Effector CD4-positive, alpha-beta T cell (primary cell): ENCODE measurements at places on chromosomes 4 and X.

- DNase-seq, result no peak
Measured at GRCh38 chr4:57220172-57220571, 110.0 kb upstream of the IGFBP7 start.

GRCh38 chrX:39149761-39150160, 348.5 kb downstream of the MID1IP1 start:
- peak; percentile 41 for DNase-seq

DNA sequence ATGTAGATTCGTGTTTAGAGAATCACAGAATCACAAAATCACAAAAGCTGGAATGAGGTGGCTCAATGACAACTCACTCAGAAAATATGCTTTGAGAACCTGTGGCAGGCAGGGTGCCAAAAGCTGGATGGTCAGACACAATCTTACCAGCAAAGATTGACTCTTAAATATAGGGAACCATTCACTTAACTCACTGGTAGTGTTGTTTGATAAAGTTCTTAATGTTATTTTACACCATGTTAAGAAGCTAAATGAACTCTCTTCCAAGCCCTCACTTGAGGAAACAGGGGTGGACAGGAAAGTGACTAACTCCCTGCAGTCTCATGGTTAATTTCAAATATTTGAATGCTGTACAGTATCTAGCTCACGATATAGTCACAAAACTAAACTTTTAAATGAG, 5.7 kb upstream of the SCOC start:
- DNase-seq, result no peak

GRCh38 chrX:108199691-108200090, 108.1 kb downstream of the ATG4A start:
- DNase-seq, result no peak

- no peak for DNase-seq
Measured at GRCh38 chrX:68186552-68187262, 246.6 kb downstream of the OPHN1 start.

DNA sequence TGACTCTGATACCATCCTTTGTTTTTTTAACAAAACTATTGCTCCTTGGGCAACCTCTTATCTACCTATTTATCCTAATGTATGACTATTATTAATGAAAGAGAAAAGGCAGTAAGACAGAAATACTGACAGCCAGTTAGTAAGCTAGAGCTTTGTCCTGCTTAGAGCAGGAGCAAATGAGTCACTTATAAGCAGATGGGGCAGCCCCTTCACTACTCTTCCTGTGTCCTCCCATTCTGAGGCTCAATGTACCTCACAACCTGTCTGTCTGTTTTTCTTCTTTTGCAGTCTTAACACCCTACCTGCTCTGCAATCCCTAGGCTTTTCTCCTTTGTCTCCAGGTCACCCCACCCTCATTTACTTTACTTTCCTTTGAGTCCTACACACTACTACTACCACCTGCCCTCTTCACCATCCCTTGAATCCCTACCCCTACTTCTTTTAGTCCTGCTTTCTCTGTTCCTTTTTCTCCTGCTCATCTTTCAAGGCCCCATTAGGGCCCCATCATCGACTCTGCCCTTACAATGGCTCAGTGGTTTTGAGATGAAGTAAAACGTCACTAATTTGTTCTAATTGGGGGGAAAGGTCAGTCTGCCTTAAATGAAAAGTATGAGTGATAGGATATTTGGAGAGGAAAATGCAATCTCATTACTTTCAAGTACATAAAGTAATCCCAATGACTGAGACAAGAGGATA, 294.3 kb downstream of the GUCY2F start:
- DNase-seq, result no peak

GRCh38 chrX:84047339-84047738, 140.7 kb downstream of the RPS6KA6 start:
- no peak for DNase-seq

- no peak for DNase-seq
Measured at GRCh38 chr4:53991821-53992220, 72.6 kb downstream of the CHIC2 start.

GRCh38 chr4:173534434-173534833, 4.4 kb upstream of the HAND2 start:
- DNase-seq, result no peak

- DNase-seq, result no peak
Measured at GRCh38 chr4:127055357-127055756, 577.4 kb upstream of the INTU start.

GRCh38 chr4:10303291-10303690, 153.9 kb downstream of the ZNF518B start:
- no peak for DNase-seq

DNA sequence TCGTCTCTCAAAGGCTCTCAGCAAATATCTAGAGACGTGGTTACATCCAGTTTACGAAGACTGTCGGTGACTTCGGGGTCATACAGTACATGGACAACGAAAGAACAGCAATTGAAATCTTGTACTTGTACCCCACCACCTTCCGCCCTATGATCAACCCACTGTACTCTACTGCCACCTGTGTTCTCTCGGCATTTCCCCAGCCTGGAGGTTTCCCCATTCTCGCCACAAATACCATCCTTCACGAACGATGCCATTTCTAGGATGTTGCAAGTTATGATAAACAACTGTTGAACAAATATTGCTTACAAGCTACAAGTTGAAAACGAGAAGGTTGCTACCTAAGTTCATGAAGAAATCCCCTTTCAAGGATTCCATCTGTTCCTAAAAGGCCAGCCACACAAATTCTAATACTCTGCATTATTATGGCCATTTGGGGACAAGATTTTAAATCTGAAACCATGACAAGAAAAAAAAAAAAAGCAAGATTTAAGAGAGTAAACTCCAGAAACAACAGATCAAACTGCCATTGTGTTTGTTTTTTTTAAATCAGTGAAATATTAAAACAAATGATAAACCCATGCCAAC, 1.6 kb downstream of the APBB2 start:
- DNase-seq, result no peak

- no peak for DNase-seq
Measured at GRCh38 chr4:10085386-10085785, 31.2 kb downstream of the WDR1 start.

GRCh38 chr4:80104927-80105326, 31.9 kb upstream of the ANTXR2 start:
- no peak for DNase-seq

- no peak for DNase-seq
Measured at GRCh38 chr4:113106108-113106507, 56.7 kb downstream of the ANK2 start.

DNA sequence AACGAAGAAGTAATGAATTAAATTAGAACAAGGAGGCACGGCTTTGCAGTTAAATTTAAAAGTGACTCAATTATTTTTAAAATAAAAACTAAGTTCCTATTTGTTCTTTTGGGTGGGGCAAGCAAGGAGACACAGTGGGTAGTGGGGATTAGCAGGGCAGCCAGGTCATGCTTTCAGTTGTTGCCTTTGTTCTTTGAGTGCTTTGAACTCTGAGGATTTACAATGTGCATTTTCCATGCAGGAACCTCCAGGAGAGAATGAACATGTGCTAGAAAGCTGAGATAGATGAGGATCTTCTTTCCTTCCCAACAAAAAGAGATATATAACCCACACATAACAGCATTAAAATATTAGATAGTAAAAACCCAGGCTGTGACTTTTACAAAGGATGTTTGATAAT, 420.4 kb upstream of the CTSO start:
- DNase-seq, result no peak

GRCh38 chr4:27152703-27153102, 292.1 kb downstream of the STIM2 start:
- no peak for DNase-seq

DNA sequence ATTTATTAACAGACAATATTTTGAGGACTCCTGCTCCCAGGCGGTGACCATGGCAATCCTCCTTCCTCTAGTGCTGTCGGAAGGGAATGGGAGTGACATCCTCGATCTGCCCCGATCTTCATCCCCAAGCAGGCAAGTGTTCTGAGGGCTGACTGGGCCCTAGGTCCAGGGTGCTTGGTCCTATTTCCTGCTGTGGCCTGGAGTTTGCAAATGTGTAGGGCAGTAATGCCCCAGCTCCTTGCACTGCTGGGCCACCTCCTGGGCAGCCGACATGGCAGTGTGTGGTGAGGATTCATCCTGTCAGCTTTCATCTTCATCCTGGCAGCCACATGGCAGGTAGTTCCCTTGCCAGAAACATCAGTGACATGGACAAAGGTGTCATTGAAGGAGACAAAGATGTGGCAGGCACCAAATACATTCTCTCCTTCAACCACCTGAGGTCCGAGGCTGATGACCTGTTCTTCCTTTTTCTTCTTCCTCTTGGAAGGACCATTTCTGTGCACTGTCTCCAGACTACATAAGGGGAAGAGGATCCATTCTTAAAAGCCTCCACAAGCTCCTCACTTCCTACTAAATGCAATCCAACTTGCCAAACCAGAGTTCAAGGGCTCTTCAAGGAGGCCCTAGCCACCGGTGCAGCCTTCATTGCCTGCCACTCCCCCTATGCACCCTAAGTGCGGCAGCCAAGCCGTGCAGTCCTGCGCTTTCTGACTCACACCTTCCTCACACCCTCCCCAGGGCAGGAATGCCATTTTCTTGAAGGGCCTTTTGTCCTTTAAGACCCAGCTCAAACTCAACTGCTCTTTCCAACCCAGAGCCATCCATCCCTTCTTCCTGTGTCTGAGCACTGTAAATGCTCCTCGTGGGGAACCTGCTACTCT, 65.7 kb downstream of the TMEM154 start:
- DNase-seq, result no peak

- DNase-seq, result no peak
Measured at GRCh38 chr4:106979476-106979875, 56.6 kb downstream of the DKK2 start.

DNA sequence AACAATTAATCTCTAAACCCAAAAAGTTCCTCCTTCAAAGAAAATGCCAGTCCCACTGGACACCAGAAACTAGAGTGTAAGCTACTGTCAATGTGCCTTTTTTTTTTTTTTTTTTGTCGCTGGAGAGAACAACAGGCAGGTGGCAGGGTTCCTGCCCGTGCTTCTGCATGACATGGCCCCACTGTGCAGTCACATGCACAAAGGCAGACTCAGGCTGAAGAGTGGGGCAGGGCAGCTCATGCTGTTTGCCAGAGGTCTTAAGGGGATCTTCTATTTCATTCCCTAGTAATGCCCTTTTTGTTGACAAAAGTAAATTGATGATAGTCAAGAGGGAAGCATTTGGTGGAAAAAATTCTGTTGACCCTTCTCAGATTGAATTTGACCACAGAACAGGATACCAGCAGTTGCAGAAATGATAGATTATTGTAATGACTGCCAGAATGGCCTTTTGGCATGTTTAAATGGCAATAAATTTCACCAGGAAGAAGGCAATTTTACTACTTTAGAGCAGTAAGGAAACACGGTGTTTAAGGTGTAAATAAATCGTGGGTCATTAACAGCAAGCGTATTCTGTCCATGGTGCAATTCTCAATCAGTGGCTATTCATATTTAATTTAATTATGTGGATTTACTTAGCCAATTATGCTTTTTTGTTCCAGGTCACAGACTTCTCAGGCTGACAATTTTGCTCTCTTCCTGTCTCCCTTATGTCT, 80.9 kb downstream of the NKX6-1 start:
- no peak for DNase-seq

GRCh38 chrX:9258421-9259104, 206.3 kb upstream of the TBL1X start:
- DNase-seq, result no peak

GRCh38 chr4:73539386-73539785, 57.8 kb downstream of the AFM start:
- DNase-seq, result no peak

DNA sequence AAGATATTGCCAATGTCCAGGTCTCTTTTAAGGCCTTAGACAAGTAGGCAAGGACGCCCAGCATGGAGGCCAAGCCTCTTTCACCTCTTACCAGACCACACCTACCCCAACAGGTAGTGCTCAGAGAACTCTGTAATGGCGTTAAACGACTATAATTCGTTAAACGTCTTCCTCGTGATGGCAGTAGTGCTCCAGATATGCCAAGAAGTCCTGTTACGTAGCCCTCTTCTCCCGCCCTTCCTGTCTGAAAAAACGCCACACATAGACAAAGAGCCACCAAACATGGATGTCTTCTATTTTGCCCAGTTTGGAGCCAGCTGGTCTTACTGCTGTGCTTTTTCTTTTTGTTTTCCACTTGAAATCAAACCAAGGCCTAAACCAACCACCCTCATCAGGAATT, 190.7 kb downstream of the OR13H1 start:
- peak; percentile 71 for DNase-seq

DNA sequence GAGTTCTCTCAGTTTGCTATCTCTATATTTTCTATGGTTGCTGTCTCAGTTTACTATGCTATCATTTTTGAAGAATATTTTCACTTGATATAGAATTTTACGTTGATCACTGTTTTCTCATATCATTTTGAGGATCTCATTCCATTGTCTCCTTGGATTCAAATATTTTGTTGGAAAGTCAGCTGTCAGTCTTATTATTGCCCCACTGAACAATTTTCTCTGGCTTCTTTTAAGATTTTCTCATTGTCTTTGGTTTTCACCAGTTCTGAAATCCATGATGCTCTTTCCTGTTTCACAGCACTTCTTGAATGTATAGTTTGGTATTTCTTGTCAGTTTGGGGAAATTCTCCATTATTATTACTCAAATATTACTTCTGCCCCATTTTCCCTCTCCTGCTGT, 81.1 kb downstream of the ENPP6 start:
- DNase-seq, result no peak

GRCh38 chr4:60134099-60134498, 1066.0 kb upstream of the ADGRL3 start:
- DNase-seq, result no peak

- no peak for DNase-seq
Measured at GRCh38 chrX:34915463-34916225, 27.0 kb upstream of the FAM47B start.

DNA sequence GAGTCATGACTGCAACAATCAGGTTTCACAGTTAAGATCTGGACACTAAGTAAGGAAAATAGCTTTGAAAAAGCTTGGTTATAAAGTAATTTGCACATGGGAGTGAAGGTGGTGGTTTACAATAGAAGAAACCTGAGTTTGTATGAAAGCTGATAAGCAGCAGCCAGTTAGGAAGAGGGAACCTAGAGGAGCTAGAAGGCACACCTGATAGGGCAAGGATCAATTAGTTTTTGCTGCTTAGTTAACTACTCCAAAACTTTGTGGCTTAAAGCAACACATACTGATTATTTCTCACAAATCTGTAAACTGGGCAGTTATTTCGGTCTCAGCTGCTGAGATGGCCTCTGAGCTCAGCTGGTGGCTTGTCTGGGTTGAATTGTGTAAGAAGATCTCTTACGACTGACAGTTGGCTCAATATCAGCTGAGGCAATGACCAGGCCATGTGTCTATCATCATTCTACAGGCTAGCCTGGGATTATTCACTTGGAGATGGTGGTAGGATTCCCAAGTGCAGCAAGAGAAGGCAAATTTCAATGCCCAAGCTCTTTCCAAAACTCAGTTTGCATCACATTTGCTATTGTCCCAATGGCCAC, 255.0 kb upstream of the PITX2 start:
- no peak for DNase-seq
